Aorta (tissue), 5 donors: ENCODE measurements at places on chromosomes 16 and 17. TPM values are rescaled to one million over a fixed set of nuclear protein-coding genes. Genes with fewer than 3 reads are reported as not detected.

DNA sequence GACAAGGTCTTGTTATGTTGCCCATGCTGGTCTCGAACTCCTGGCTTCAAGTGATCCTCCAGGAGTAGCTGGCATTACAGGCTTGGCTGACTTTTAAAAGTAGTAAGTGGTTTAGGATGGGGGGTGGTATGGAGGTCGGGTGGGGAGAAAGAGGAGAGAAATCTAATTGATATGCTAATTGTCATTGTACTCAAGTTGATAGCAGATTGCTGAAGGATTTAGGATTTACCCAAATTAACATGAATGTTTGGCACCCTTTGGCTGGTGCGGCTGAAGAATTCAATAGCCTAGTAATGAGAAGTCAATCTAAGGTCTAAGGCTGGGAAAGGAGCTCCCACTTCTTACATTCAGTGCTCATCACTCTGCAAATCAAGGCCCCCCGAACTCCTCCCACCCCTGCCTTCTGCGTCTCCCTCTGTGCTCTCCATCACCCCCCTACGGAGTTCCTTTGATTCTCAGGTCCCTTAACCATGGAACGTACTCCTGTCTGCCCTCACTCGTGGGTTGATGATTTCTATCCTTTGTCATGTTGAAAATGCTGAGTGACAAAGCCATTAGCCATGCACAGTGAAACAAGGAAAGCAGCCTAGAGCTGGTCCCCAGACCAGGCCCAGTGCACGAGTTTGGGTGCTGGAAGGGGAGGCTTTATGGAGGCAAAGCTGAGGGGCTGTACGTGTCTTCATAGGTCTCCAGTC is 17.3 kb downstream of the CDH13 start:
- DNase-seq: no peak
- H3K27ac ChIP-seq: no peak overlapping the region
- no peaks in the 10 kb centered on the region for H3K36me3 ChIP-seq
- no peak overlapping the region for H3K4me3 ChIP-seq

GRCh38 chr17:11506635-11507034 is 91.6 kb upstream of the DNAH9 start:
- H3K27me3 ChIP-seq: no peaks in the 10 kb centered on the region
- DNase-seq: no peak
- H3K36me3 ChIP-seq: no peaks in the 10 kb centered on the region
- H3K4me3 ChIP-seq: no peak overlapping the region
- no peaks in the 10 kb centered on the region for H3K4me1 ChIP-seq

- H3K4me3 ChIP-seq: no peak overlapping the region
- DNase-seq: peak; percentile 85
- no peaks in the 10 kb centered on the region for H3K27me3 ChIP-seq
Observed at GRCh38 chr17:73304971-73305812, 6.6 kb downstream of the CDC42EP4 start.

DNA sequence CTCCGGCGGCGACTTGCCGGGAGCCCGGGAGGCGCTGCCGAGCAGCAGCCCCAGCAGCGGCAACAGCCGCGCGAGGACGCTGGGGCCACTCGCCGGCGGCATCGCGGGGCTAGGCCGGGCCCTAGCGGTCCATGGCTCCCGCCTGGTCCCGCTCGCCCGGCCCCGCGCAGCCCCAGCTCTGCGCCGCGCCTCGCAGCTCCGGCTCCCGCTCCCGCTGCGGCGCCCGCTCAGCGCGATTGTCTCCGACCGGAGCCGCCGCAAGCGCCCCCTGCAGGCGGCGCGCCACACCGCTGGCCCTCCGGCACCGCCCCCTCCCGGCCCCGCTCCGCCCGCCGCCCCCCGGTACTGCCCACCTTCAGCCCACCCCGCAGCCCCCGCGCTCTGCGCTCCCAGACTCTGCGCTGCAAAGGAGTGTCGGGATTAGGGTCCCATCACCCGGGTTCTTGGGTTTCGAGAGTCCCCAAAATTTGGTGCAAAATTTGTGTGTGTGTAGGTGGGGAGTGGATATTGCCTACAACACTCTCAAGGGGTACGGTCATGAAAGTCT is at the start of gene FAM171A2:
FAM171A2 (minus strand) TSS at position 241 of the 547 bp plus-strand sequence; CDS start at position 102, 139 bp downstream.
- peak within 1 kb of the TSS; percentile 57 for H3K4me3 ChIP-seq
- no peaks in the 10 kb centered on the region for H3K36me3 ChIP-seq
- DNase-seq: peak; percentile 89
- H3K27me3 ChIP-seq: no peaks in the 10 kb centered on the region

NXN gene
- 41.0 TPM for total RNA-seq
